ENCODE measurements at places on chromosomes 1 and 21. TPM values are rescaled to one million over a fixed set of nuclear protein-coding genes. Genes with fewer than 3 reads are reported as not detected.

DNA sequence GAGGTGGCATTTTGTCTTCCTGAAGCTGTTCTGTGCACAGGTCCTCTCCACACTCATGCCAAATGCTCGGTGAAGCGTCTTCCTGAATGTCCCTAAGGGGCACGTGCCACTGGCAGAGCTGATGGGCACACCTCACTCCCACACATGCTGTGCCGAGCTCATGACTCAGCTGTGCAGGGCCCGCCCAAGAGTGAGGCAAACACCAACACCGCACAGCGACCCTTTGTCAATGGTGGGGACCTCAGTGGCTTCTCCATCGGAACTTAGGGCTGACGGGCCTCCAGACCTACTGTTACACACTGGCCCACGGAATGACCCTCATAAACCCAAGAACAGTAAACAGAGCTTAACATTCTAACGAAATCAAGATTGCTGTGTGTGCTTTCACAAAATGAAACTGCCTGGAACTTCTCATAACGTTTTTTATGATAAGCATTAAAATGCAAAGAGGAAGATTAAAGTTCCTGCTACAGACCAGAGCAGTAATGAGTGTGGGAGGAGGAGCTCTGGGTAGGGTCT lies 89.3 kb downstream of the SIM2 start:
- DNase-seq: no peak

- no peak for DNase-seq
These were observed 10.5 kb downstream of the FAM76A start for GRCh38 chr1:27736252-27736651.

- DNase-seq: no peak
These were observed 168.9 kb upstream of the HMCN1 start for GRCh38 chr1:185565302-185565701.

The RAVER2 gene
- 9.6 TPM for total RNA-seq

GRCh38 chr21:46196733-46197132 lies 12.5 kb upstream of the SPATC1L start:
- DNase-seq: no peak

The SPATA17 gene
- total RNA-seq: not detected

DNA sequence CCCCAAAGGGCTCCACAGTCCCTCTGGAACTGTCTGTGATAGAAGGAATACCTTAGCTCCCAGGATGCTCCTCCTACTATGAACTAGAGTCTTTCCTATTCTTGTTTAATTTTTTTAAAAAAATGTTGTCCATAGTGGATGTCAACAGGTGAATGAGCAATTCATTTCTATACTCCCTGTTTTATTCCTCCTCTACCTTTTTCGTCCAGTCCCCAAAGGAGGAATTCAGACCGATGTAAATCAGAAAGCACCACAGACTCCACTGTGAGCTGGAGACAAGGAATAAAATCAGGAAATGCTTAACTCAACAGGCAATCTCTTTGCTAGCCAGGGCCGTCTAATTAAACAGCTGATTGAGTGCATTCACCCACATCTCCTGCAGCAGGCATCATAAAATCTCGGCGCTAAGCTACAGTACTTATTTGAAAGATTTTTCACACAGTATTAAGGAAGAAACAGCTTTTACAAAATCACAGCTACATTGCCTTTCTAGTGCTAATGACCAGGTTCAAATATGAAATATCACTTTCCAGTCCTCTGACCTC lies 381.6 kb downstream of the SIPA1L2 start:
- DNase-seq: no peak

- DNase-seq: no peak
These were observed 208.9 kb downstream of the PBX1 start for GRCh38 chr1:164767752-164768402.

GRCh38 chr1:205048382-205048781 lies 5.4 kb downstream of the CNTN2 start:
- no peak for DNase-seq

GRCh38 chr1:158037008-158037865 lies 43.8 kb downstream of the KIRREL1 start:
- DNase-seq: no peak

The TRIM63 gene
- total RNA-seq: not detected

DNA sequence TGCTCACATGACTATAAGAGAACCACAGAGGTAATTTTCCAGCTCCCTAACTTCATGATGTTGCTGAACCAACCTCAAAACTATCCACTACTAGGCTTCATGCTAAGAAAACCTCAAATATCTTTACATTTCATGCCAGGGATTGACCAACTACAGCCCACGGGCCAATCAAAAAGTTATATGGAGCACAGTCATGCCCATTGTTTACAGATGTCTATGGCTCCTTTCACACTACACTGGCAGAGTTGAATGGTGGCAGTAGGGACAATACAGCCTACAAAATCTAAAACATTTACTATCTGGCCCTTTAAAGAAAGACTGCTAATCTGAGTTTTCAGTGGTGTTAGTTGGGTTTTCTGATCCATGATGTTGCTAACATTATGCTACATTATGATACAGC lies 154.8 kb downstream of the TM2D1 start:
- no peak for DNase-seq

The CFAP141 gene
- total RNA-seq: not detected

The MEX3A gene
- total RNA-seq: 0.34 TPM

GRCh38 chr1:17645068-17645911 lies 105.8 kb downstream of the ARHGEF10L start:
- DNase-seq: no peak

GRCh38 chr1:52907068-52907811 lies 14.3 kb downstream of the ECHDC2 start:
- no peak for DNase-seq

- DNase-seq: no peak
These were observed 2.9 kb downstream of the MRPL55 start for GRCh38 chr1:228105996-228106799.

DNA sequence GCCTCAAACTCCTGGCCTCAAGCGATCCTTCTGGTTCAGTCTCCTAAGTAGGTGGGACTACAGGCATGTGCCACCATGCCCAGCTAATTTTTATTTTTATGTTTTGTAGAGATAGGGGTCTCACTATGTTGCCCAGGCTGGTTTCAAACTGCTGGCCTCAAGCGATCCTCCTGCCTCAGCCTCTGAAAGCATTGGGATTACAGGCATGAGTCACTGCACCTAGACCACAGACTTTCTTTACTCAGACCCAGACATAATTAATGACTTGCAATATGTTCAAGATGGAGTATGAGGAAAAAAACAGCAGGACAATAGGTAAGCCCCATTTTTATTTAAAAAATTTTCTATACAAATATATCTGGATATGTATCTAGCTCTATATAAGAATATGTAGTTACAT lies 13.2 kb downstream of the KANK4 start:
- no peak for DNase-seq

The RYR2 gene
- total RNA-seq: not detected

The TMOD4 gene
- total RNA-seq: 2.3 TPM

The ELF3 gene
- not detected for total RNA-seq

DNA sequence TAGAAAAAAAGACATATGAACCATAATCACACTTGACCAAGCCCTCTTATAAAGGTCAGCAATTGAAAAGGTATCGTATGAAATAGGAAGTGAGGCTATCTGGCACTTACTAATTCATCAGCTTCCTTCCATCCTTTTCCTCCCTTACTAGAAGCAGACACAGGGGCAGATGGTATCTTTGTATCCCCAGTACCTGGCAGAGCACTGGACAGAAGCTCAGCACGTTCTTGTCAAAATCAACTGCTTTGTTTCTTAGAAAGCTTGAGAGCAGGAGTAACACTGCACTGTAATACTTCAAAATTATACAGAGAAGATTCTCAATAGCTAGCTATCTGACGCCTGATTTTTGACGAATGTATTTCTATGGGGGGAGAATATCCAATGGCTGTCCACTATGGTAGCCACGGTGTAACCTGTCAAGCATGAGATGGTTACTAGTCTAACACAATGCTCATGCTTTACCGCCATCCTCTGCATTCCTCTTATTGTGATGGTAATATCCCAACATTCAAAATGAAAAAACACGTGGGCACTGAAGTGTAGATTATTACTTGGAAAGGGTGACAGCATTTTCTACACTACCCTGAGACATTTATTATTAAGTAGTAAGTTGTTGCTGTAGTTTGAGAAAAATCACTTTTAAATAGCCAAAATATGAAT lies 175.6 kb downstream of the SIPA1L2 start:
- no peak for DNase-seq

GRCh38 chr1:109598655-109599054 lies 20.8 kb downstream of the GNAT2 start:
- DNase-seq: no peak

DNA sequence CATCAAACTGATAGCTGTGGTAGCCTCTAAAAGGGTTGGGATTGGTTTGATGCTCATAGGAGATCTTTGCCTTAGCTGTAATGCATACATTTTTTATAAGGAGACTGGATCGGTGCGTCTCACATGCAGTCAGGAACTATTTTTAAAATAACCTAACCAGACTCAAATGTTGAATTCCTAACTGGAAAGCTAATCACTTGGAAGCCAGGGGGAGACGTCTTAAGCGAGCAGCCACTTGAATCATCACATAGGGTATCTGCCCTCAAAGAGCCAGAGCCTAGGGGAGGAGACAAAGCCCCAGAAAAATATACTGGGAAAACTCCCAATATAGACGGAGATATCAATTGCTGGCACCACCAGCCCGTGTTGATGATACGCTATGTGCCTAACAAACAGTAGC lies 61.7 kb upstream of the PUM1 start:
- DNase-seq: no peak

- no peak for DNase-seq
These were observed 20.6 kb downstream of the C1orf141 start for GRCh38 chr1:67114162-67114561.

The FCRL2 gene
- total RNA-seq: 0.26 TPM
